ENCODE measurements at places on chromosomes 5 and 9.

DNA sequence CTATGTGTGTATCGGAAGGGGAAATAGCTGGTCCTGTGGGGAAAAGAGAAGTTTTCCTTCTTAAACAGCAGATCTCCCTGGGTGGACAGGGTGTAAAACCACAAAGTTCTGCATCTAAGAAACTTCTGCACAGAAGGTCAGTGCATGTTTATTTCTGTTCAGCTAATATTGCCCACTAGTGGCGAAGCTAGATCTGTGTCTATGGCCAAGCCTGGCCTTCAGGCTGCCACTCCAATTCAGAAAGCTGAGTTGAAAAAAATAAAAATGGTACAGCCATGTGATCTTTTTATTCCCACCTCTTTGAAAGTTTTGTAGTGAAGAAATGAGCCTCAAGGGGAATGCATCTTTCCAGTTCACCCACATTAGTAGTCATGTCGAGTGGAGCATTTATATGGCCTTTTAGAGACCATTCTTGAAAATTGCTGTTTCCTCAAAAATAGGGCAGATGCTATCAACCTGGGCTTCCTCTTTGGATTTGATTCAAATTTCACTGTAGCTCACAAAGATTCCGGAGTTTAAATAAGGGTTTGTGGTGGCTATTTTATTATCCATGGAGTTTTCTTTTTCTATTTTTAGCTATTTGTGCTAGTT, 488.0 kb downstream of the PRELID2 start:
- DNase-seq = no peak

- DNase-seq = no peak
Observed at GRCh38 chr9:124628741-124629140, 121.5 kb upstream of the NR5A1 start.

DNA sequence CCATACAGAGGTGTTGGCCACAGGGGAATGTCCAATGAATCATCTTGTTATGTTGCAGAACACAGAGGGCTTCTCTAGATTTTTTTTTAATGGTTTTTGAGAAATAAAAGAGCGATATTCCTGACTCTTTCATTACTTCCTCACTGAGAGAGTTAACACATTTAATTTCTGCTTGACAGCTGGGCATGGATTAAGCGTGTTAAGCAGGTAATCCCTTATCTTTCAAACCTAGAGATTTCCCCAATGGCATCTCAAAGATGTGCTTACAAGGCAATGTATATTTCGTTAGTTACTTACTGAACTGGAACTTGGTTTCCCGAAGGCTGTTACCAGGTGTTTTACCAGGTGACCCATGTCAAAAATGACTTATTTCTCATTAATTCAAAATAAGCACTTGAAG, 21.8 kb upstream of the ADCY2 start:
- no peak for DNase-seq

DNA sequence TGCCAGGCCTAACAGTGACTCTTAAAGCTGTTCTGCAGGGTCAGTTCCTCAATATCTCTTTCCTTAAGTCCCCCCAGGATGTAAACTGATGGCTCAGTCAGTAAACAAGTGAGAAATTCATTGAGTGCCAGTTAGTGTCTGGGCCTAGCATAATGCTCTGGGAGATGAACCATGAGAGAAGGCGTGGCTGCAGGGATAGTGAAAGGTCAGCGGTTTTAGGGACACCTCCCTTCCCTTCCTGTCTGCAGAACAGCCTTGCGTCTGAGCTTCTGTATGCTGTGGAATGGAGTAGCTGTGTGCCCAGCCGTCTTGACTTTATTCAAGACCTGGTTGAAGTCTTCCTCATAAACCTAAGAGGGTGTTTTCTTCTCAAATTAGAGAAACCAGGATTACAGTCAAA, 46.7 kb upstream of the DMRT3 start:
- no peak for DNase-seq

DNA sequence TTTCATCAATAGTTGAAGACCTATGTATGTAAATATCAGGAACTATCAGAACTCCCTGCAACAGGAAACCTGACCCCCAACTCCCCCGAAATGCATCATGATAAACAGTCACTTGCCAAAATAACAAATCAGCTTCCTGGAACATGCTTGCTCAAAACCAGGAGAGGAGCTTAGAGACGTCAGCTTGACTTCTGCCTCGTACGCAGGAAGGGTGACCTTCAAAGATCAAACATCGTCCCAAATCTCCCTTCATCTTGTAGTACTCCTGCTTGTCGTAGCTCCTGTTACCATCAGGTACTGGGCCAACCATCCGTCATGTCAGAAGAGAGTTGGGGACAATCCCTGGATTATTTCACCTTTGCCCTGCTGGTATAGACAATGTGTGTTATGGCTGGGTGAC, 396.1 kb downstream of the GADD45G start:
- DNase-seq = no peak

GRCh38 chr5:146340260-146341081, 1.8 kb downstream of the POU4F3 start:
- DNase-seq = no peak

DNA sequence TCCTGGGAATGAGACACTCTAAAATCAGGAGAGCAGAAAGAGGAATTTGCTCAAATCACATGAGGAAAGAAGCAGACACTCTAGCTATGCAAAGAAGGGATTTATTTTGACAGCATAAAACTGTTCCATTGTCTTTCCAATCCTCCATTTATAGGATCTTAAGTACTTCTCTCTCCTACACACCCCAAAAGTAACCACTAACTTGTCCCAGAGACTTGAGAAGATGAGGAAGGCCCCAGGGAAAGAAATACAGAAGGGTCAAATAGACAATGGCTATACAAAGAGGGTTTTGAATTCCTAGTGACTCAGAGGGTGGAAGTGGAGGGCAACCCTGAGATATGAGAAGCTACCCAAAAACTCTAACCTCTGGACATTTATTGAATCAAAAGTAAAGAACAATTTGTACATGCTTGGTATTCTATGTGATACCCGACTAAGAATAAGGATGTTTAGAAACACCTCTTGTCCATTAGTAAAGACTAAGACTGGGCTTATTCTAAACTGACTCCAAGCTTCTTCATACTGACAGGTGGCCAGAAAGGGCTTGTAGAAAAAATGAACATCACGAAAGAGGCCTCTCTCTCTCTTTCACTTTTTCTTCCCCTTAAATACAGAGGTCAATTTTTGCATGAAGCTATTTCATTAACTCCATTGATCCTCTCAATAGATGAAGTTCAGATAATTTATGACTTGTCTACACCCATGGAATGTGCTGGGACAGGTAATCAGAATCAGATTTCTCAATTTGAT, 20.6 kb downstream of the DMAC1 start:
- DNase-seq = no peak

GRCh38 chr5:123150089-123150488, 61.0 kb downstream of the PRDM6 start:
- no peak for DNase-seq

GRCh38 chr9:130325921-130326320, 60.4 kb downstream of the HMCN2 start:
- DNase-seq = no peak

Measured in stimulated activated naive CD4-positive, alpha-beta T cell treated with Interleukin-2 at 50 U/mL for 16 hours (primary cell).